NCI-H446 (cell line): ENCODE measurements at places on chromosomes 2 and 18.
A peak's percentile ranks its signal among the peaks of the same experiment; 100 is the strongest.

DNA sequence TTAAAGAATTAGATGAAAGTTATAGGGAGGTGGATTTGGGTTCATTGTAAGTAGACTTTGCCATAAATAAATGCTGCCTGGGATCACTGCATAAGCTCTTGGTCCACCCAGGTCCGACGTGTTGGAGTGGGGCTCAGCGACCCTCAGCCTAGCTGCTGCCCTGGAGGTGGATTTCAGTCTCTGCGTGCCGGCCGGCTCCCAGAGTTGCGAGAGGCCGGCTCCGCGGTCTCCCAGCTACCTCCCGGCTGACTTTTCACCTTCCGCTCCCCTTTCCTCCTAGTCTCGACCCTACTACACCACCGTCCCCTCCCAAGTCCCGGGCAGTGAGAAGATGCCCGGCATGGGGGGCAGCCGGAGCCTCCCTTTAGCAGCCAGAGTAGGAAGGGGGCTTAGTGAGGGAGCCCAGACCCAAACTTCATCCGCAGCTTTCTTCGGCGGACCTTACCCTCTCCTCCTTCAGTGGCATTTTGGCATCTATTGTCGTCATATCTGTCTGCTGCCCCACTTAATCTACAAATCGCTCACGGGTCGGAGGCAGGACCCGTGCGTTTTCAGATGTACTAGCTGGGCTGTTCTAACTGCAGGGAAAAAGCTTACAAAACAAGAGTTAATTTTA, 8.1 kb downstream of the EMX1 start:
- DNase-seq: no peak

DNA sequence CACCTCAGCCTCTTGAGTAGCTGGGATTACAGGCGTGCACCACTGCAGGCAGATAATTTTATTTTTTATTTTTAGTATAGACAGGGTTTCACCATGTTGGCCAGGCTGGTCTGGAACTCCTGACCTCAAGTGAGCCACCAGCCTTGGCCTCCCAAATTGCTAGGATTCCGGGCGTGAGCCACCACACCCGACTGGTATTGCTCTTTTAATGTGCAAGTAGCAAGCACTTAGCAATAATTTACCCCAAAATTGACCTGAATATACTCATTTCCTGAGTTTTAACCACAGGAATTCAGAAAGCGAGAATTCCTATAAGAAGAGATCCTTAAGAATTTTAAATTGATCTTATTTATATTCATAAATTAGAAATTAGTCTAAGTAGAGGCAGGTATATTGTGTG, 169.1 kb downstream of the CDH2 start:
- no peak for DNase-seq

- no peak for DNase-seq
Observed at GRCh38 chr2:163348857-163349380, 386.9 kb downstream of the FIGN start.

DNA sequence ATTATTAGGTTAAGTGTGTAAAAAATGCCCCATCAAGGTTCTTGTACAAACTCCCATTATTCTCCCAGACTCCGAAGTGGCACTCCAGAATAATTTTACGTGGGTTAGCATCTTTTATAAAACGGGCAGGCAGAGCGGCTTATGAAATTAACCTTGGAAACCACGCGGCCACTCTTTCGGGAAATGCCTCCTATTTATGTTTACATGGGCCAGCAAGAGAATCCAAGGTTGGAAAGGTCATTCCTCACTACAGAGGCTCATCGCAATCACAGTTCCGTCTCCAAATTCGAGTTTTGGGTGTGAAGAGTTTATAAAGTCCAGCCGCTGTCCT, 1.2 kb upstream of the IMPA2 start:
- no peak for DNase-seq

- no peak for DNase-seq
Observed at GRCh38 chr18:62386601-62387000, 61.5 kb downstream of the TNFRSF11A start.

DNA sequence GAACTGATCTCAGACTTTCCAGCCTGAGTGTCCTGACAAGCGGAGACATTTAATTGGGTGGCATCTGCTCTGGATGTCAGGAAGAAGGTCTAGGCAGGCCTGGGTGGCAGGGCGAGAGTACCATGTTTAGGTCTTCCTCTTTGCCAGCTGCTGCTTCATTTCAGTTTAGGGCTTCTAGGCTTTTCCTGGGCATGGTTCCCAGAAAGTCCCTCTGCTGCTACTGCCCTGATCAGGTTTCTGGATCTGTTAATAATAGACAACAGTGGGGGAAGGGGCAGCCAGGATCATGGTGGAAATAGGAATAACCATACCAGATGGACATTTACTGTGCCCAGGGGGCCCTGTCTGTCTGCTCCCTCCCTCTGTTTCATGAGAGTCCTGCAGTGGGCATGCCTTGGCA, 2.3 kb upstream of the PLCD4 start:
- peak; percentile 90 for DNase-seq

DNA sequence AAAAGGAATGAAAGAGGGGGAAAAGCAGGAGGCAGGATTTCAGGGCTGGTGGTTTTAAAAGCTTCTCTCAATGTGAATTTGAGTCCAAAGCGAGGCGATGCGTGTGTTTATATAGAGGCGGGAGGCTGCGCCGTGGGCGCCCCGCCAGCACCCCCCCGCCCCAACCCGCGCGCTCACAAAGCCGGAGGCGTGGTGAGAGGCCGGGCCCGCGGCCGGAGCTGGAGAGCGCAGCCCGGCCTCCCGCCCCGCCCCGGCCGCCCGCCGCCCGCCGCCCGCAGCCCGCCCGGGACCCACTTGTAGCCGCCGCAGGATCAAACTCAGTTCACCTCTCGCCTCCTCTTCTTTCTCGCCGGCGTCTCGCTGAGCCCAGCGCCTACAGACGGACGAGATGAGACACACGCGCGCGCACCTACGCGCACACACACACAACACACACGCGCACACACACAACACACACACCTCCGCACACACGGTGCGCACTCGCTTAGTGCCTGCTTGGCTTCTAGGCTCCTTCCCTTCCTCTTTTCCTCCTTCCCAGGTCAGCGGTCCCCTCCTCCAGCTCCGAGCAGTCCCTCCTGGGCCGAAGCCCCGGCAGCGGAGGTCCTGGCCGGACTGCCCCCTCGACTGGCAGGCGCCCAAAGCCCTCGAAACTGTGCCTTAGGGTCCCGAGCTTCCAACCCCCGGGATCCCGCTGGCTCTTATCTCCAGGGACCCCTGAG, 1.3 kb upstream of the CYP26B1 start:
- no peak for DNase-seq

DNA sequence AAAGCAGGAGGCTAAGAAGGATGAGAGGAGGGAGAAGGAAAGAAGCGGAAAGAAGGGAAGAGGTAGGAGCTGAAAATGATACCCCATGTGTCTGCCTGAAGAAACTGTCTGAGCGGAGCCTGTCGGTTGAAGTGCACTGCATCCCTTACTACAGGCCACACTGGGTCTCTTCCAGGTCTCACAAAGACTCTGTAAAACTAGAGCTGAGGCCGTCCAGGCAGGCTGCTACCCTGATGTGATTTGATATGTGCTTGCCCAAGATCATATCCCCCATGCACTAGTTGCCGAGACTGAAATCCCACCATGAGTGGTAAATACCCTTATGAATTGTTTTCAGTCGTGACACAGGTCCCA, 134.4 kb downstream of the MAIP1 start:
- DNase-seq: no peak

DNA sequence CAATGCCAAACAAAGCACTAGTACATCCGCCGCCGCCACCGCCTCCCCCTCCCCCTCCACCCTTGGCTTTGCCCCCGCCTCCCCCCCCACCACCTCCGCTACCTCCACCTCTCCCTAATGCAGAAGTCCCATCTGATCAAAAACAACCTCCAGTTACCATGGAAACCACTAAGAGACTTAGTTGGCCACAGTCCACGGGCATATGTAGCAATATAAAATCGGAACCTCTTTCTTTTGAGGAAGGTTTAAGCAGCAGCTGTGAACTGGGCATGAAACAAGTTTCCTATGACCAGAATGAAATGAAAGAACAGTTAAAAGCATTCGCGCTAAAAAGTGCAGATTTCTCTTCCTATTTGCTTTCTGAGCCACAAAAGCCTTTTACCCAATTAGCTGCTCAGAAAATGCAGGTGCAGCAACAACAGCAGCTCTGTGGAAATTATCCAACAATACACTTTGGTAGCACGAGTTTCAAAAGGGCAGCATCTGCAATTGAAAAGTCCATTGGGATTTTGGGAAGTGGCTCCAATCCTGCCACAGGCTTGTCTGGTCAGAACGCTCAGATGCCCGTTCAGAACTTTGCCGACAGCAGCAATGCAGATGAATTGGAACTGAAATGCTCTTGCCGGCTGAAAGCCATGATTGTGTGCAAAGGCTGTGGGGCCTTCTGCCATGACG, 168.0 kb downstream of the ASXL3 start:
- DNase-seq: peak; percentile 78

DNA sequence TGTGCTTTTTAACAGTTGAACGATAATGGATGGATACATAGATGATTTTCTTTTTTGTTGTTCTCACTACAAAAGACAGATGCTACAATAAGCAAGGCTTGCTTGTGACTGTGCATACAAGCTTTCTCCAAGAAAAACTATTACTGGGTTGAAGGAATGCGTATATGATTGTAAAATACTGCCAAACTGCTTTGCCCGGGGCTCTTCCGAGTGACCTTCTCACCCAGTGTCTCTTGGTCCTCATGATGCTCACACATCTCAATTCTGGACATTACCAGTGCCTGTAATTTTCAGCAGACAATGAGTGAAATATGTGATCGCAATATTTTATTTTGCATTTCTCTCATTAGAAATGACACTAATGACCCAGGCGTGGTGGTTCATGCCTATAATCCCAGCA, 35.9 kb downstream of the INPP5D start:
- DNase-seq: no peak
